ENCODE measurements at places on chromosomes 3 and 15.
A peak's percentile ranks its signal among the peaks of the same experiment; 100 is the strongest.

DNA sequence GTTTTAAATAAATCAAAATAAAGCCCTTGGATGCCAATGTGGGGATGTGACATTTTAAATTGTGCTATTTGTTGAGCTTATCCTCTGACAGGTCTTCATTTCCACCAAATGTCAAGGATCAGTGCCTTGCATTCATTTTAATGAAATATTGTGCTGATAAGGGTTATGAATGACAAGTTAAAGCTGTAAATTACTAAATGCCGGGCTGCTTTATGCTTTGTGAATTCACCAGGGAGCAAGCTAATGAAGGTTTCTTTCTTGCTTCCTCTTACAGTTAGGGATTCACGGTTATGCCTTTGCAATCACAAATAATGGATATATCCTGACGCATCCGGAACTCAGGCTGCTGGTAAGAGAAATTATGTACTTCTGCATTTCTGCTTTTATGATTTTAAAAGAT lies 81.7 kb downstream of the LRTM1 start:
- DNase-seq: no peak

DNA sequence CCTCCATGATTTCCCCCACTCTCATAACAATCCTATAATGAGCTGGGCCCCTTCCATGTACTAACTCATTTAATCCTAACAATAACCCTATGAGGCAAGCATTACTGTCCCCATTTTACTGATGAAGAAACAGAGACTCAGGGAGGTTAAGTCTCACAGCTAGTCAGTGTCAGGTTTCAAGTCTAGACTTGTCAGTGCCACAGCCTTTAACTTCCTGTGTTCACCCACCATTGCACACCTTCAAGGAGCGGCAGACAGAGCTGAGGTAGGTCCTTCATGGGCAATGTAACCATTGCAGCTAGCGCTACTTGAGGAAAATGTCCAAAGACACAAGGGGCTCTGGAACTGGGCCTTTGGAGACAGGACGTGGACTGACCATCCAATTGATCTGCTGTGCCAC lies 105.8 kb upstream of the CTNNB1 start:
- no peak for DNase-seq

GRCh38 chr3:110564674-110565073 lies 506.9 kb upstream of the NECTIN3 start:
- no peak for DNase-seq

GRCh38 chr15:95127356-95127755 lies 896.0 kb downstream of the MCTP2 start:
- no peak for DNase-seq

DNA sequence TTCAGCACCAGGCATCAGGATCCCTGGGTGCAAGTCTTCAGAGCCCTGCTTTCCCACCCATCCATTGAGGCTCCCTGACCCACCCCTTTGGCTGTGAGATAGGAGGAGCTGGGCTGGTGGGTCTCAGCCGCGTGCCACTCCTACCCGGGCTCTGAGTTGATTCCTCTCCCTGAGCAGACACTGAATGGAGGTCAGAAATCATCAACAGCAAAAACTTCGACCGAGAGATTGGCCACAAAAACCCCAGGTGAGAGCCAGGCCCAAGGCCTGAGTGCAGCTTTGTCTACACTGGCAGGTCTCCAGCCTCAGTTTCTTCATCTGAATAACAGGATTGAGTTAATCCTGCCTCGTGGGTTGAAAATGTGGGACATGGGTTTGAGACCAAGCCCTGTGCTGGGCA lies 7.8 kb downstream of the TMEM43 start:
- no peak for DNase-seq

DNA sequence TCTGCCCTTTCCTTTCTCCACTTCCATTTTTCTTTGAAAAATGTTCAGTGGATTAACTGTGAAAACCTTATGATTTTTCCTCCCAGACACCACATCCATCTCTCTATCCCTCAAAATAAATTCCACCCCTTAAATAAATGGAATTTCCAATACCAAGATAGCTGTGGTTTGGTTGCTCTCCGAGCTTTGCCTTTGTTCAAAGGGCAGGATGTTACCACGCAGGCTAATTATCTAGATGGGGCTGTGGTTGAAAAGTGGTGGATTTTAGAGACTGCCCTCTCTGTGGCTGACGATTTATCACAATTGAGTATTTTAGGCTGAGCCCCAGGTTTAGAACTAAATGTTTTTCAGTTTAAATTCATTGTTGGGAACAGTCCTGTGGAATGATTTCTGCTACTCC lies 36.9 kb upstream of the CMSS1 start:
- DNase-seq: no peak

DNA sequence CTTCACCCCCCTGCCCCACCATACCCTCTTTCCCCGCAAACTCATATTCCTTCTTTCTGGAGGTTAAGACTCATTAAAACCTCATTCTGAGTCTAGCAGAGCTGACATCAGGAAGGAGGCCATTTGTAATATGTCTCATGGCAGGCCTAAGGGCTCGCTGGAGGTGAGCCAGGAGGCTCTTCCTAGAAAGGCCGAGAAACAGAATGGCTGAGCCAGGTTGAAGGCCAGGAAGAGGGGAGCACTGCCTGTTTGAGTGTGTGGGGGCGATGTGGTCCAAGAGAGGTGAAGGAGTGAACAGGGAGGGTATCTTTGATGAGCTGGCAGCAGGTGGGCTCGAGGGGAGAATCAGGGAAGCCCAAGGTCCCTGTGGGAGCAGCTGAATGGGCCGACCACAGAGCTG lies 317.3 kb downstream of the TLE3 start:
- DNase-seq: no peak

DNA sequence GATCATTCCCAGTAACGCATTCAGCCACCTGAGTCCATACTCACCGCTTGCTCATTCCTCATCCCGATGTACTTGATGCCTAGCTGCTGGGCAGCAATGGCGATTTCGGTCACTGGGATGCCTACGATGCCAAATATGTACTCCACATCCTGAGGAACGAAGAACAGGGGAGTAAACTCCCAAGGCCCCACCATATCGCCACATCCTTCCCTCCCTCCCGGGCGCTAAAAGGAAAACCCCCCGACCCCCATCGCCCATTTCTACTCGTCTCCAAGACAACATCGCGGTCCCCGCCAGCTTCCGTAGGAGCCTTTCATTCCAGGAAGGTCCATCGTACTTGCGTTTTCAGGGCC lies 347 bp downstream of the HACL1 start:
- no peak for DNase-seq

GRCh38 chr3:145357453-145357852 lies 803.5 kb downstream of the PLOD2 start:
- DNase-seq: no peak

DNA sequence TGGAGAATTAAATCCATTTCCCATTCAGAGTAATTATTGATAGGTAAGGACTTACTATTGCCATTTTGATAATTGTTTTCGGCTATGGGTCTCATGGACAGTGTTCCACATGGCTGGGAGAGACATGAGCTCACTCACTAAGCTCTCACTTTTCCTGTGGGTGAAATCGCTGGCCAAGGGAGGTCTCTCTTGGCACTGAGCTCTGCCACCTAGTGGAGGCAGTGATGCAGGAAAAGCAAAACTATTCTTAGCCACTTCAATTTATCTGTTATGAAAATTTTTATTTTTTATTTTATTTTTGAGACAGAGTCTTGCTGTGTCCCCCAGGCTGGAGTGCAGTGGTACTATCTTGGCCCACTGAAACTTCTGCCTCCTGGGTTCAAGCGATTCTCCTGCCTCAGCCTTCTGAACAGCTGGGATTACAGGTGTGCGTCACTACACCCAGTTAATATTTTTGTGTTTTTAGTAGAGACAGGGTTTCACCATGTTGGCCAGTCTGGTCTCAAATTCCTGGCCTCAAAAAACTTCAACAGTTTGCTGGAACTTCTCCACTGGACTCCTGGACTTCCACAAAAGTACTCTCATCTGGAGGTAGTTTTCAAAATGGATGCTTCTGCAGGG lies 4.7 kb upstream of the RNF13 start:
- peak; percentile 31 for DNase-seq

- no peak for DNase-seq
These were observed 33.1 kb downstream of the NIPA2 start for GRCh38 chr15:22871481-22872086.

GRCh38 chr15:72534523-72534922 lies 60.4 kb downstream of the ARIH1 start:
- DNase-seq: no peak

- no peak for DNase-seq
These were observed 3.1 kb downstream of the CIAO2A start for GRCh38 chr15:64090527-64090926.

- DNase-seq: no peak
These were observed 90.6 kb downstream of the FGF12 start for GRCh38 chr3:192636517-192637444.

GRCh38 chr3:131361464-131362421 lies 19.8 kb upstream of the NUDT16 start:
- peak; percentile 42 for DNase-seq

DNA sequence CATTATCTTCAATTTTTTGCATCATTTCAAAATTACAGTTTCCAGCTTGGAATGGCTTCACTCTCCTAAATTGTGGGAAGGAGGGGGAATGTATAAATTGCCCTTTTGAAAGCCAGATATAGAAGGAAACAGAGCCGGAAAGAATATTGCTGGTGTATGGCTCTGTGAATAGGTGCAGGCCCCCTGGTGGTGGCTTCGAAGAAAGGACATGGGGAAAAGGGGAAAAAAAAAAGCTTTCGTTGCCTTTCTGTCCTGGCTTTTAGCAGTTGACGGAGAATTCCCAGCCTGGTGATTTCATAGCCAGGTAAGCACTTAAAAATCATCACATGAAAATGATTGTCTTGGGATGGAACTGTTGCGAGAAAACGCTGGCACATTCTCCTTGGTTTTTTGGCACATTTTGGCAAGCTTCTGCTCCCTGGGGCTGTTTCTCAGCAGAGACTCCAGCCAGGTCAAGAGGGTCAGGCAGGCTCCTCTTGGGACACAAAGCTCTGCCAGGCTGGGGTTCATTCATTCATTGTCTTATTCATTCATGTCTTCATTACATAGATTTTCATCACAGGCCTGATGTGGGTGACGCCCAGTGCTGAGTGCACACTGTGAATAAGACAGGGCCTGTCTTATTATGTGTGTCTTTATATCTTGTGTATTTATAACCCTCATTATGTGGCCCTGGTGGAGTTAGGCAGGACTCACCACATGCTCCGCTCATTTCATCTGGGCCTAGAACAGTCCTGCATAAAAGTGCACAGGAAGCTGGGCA lies 300.0 kb upstream of the TPM1 start:
- peak; percentile 51 for DNase-seq

- DNase-seq: no peak
These were observed 356.0 kb downstream of the ZPLD1 start for GRCh38 chr3:102790747-102791325.

GRCh38 chr3:50749822-50750221 lies 75.1 kb downstream of the DOCK3 start:
- DNase-seq: no peak

DNA sequence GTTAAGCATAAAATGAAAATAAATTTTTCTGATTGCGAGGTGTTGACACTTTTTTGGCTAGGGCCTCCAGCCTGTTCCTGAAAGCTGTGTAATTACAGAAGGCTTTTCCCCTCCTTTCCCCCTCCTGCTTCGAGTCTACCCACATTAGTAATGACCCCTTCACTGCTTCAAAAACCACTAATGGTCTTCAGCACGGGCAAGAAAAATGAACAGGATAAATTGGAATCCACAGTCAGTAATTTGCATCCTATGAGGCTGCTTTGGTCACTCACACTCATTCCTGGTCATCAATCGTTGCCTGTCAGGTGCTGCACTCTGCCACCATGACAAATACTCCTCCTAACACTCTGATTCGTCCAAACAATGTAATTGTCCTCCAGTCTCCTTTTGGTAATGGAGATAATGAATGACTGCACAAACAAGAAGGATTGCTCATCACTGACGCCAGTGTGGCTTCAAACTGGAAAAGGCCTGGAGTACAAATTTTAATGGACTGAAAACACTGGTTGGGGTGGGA lies 148.6 kb downstream of the MEIS2 start:
- DNase-seq: no peak

DNA sequence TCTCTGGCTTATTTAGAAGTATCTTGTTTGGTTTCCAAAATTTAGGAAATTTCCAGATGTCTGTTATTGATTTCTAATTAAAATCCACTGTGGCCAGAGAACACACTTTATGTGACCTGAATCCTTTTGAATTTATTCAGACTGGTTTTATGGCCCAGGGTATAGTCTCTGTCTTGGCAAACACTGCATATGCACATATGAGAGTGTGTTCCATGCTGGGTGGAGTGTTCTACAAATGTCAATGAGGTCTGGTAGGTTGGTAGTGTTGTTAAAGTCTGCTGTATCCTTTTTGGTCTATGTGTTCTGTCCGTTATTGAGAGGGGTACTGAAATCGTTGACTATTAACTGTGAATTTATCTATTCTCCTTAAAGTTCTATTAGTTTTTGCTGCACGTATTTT lies 30.2 kb downstream of the PGPEP1L start:
- no peak for DNase-seq

- peak; percentile 23 for DNase-seq
These were observed 215.8 kb downstream of the KCNH8 start for GRCh38 chr3:19364148-19364547.

DNA sequence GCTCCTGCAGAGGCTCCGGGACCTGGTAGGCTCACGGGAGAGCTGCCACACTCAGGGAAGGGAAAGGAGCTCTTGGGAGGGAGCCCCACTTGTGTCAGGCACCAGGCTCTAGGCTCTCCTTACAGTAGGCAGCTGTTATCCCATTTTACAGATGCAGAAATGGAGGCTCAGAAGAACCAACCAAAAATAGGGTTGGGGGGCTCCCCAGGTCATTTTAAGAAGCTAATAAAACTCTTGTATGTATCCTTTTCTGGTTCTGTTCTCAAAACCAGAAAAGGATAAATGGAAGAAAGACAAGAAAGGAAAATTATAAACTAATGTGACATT lies 23.5 kb upstream of the GP9 start:
- DNase-seq: no peak

GRCh38 chr15:56844892-56845291 lies 73.6 kb upstream of the TCF12 start:
- DNase-seq: no peak

DNA sequence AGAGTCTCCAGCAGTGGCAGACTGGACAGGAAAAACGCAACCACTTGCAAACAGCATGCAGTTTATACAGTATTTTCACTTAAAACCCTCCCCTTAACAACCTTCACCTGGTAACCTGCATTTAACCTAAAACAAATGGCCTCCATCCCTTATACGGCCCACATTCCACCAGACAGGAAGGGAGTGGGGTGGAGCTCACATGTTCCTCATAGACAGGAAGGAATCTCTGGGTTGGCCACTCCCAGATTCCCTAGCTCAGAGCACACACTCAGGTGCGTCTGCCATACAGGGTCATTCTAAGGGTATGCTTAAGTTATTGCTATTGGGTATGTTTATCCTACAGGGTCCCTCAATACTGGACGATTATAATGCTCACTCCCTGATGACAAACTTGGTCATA lies 16.8 kb upstream of the ABHD2 start:
- DNase-seq: no peak

DNA sequence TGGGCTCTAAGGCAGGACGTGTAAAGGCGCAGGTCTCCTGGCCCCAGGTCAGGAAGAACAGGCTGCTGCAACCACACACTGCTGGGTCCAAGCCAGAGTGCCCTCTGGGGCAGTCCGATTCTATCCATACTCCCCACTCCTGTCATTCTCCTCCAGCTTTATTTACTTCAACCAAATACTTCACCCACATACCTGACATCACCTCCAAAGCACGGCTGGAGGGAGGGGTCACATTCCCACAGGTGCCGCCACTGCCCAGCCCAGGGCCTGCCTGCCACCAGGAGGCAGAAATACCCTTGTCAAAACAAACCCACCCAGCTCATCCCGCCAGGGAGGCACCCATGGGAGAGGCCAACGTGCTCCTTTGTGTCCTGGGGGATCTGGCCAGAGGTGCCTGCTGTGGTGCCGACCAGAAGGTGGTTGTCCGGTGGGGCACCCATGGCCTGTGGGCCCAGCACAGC lies 100.4 kb downstream of the DAPK2 start:
- DNase-seq: no peak

Measured in HuH-7 (cell line).